Hematopoietic multipotent progenitor cell treated with erythropoietin and hydrocortisone succinate and interleukin-3 and kit ligand, for 6 days (in vitro differentiated cells): ENCODE measurements at places on chromosomes 2 and 18.

- DNase-seq, result no peak
Observed at GRCh38 chr2:101337877-101338276, 29.4 kb upstream of the RNF149 start.

DNA sequence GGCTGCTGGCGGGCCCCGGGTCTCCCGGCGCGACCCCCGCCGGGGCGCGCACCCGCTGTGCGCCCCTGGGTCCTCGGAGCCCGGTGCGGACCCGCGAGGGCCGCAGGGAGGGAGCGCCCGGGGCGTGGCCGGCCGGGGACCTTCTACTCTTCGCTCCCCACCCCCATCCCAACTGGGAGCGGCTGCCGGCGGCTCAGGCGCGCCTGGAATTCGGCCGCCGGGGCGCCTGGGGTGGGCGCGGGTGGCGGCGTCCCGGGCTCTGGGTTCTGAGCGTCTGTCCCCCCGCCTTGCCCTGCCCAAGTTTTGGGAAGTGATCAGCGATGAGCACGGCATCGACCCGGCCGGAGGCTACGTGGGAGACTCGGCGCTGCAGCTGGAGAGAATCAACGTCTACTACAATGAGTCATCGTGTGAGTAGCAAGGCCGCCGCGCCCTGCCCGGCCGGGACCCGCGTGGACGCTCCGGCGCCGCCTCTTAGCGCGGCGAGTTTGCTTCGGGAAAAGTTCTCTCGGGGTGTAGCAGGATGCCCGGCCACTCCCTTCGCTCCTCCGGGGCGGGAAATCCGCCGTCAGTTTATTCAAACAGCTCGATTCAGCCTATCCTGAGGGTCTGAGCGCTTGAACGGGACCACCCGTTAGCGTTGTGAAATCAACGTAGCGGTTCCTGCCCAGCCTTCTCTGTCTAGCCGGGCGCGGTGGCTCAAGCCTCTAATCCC lies 502 bp downstream of the TUBB6 start:
- peak; percentile 83 for DNase-seq

DNA sequence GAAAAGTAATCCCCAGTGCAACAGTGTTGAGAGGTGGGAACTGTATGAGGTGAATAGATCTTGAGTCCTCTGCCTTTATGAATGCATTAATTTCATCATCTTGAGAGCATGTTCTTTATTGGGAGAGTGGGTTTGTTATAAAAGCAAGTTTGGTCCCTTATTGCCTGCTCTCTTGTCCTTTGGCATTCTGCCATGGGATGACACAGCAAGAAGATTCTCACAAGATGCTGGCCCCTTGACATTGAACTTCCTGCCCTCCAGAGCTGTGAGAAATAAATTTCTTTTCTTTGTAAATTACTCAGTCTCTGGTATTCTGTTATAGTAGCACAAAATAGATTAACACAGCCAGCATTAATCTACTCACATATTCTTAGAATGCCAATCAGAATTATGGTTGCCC lies 108.6 kb downstream of the EHBP1 start:
- DNase-seq, result peak; percentile 65

GRCh38 chr2:59296279-59296678 lies 1055.2 kb upstream of the FANCL start:
- no peak for DNase-seq
